ENCODE measurements at places on chromosomes 7 and 10. TPM values are rescaled to one million over a fixed set of nuclear protein-coding genes. Genes with fewer than 3 reads are reported as not detected.

- H3K36me3 ChIP-seq, result no peaks in the 10 kb centered on the region
- H3K27ac ChIP-seq, result no peak overlapping the region
- H3K4me3 ChIP-seq, result no peak overlapping the region
- no peak for DNase-seq
- peaks cover 51% of the 10 kb centered on the region for H3K27me3 ChIP-seq
Measured at GRCh38 chr10:132181691-132182425, 4.9 kb upstream of the DPYSL4 start.

DNA sequence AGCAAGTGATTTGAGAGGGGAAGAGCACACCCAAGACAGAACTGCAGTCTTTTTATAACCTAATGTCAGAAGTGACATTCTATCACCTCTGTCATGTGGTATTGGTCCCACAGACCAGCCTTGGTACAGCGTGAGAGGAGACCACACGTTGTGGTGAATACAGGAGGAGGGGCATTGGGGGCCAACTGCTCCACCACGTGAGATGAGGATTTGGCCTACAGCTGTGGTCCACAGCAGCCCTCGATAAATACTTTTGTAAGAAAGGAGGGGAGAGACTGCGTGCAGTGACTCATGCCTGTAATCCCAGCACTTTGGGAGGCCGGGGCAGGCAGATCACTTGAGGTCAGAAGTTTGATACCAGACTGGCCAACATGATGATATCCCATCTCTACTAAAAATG, 243.1 kb downstream of the FGFR2 start:
- no peak for DNase-seq
- no peaks in the 10 kb centered on the region for H3K4me1 ChIP-seq
- H3K27me3 ChIP-seq, result no peaks in the 10 kb centered on the region
- H3K27ac ChIP-seq, result no peak overlapping the region

DNA sequence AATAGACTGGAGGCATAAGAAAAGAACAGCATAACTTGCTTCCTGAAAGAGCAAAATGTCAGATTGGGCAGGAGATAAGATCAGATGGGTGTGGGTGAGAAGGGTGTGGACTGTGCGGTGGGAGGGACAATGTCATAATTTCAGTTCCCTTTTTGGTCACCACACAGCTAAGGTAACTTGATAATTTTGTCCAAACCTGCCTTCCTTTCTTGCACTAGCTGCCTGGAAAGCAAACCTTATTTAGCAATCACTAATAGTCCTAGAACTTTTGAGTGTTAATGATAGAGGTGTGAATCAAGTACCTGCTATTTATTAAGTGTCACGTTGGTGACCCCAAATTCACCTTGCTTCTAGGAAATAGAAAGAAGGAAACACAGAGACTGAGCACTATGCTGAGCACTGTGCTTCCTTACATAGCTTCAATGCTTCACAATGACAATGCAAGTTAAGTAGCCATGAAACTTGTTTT, 72.4 kb upstream of the SP4 start:
- peaks cover 53% of the 10 kb centered on the region for H3K4me1 ChIP-seq
- peak overlapping the region; percentile 28 for H3K4me3 ChIP-seq
- no peaks in the 10 kb centered on the region for H3K27me3 ChIP-seq
- H3K36me3 ChIP-seq, result no peaks in the 10 kb centered on the region

DNA sequence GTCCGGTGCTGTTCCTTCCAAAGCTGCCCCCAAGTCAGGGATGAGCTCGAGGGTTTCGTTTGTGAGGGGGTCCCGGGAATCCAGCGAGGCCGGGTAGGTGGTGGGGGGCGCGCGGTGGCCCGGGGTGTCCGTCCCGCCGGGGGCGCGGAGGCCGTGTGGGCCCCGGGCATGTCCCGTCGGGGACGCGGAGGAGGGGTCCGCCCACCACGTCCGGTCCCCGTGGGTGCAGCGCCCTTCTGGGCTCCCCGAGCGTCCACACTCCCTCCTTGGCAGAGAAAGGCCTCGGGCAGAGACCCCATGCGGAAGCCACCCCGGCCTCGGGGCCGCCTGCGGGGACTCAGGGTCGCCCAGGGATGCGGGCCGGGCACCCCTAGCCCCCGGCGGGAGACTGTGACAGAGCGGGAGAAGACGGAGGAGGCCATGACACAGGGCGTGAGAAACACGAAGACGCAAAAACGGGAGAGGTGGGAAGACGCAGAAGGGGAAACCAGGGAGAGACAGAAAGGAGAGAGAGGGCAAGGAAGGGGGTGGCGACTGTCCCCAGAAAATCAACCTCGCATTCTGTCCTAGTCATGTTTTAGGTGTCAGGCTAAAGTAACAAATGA, 640 bp upstream of the ZNF425 start:
- peak overlapping the region; percentile 98 for H3K27ac ChIP-seq
- H3K4me1 ChIP-seq, result peaks cover 22% of the 10 kb centered on the region
- DNase-seq, result peak; percentile 63
- H3K4me3 ChIP-seq, result peak overlapping the region; percentile 100

- H3K4me1 ChIP-seq, result peaks cover 15% of the 10 kb centered on the region
- peaks cover 10% of the 10 kb centered on the region for H3K36me3 ChIP-seq
- no peak for DNase-seq
- peaks cover 5% of the 10 kb centered on the region for H3K27me3 ChIP-seq
Measured at GRCh38 chr7:465710-466400, 53.8 kb downstream of the PDGFA start.

Gene GIMAP2
- 40.4 TPM for polyA plus RNA-seq
